Pulmonary artery endothelial cell (primary cell): ENCODE measurements at places on chromosomes 7 and 10. TPM values are rescaled to one million over a fixed set of nuclear protein-coding genes. Genes with fewer than 3 reads are reported as not detected.

GRCh38 chr10:120514035-120514620, 57.1 kb downstream of the PLPP4 start:
- peak; percentile 13 for DNase-seq

- DNase-seq, result no peak
Observed at GRCh38 chr7:29445736-29446135, 117.9 kb upstream of the PRR15 start.

- no peak for DNase-seq
Observed at GRCh38 chr7:73988197-73988596, 39.8 kb upstream of the ELN start.

DNA sequence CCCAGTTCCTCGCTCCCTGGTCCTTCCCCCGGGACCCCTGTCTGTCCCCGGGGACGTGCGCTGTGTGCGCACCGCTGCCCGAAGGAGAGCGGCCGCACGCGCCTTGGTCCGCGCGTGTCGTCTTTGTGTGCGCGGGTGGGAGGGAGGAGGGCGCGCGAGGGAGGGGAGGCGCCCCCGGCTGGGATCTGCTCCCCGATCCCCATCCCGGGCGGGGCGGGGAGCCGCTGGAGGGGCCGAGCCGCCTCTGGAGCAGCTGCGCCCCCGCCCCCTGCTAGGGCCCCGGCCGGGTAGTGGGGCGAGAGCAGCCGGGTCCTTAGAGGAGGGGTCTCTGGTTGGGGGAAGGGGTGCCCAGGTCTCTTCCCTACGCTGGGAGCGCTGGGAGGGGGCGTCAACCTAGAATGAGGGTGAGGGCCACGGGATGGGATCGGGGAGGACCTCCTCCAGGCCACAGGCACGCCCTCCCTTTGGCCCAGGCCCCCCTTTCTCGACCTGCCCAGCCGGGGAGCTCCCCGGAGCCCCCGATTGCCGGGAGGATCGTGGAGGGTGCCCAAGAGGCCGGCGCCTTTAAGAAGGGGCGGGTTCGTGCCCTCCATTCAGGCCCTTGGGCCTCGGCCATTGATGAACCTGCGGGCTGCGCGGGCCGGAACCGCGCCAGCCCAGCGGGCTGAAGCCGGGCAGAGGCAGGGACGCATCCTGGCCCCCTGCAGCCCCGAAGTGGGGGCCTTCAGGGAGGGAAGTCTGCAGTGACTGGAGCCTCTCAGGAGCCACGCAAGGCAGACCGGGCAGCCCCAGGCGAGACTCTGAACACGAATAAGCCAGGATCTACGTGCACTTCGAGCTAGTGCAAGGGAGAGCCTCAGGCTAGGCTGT, 678 bp downstream of the SH2B2 start:
- no peak for DNase-seq

DNA sequence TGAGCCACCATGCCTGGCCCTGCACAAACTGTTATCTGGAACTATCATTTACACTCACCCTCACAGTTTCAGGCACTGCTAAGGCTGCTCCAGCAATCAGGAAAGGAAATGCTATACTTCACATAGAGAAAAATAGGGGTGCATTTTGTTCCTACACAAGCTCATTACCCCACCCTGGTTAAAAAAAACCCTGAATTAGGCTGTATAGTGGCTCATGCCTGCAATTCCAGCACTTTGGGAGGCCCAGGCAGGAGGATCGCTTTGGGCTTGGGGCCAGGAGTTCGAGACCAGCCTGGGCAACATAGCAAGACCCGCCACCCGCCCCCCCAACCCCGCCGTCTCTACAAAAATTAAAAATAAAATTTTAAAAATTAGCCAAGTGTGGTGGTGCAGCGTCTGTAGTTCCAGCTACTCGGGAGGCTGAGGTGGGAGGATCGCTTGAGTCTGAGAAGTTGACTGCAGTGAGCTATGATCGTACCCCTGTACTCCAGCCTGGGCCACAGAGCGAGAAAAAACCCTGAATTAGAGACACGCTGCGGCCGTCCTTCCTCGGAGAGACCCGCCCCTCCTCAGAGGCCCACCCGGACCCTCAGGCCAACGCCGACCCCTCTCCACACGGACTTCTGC, 539 bp downstream of the PTCD1 start:
- no peak for DNase-seq

- DNase-seq, result no peak
Observed at GRCh38 chr7:121872831-121873288, at the start of gene PTPRZ1. Gene PTPRZ1, plus strand, starts transcription at chr7:121873161. Its CDS starts 339 bp downstream, at chr7:121873500.

- DNase-seq, result no peak
Observed at GRCh38 chr7:113922049-113922448, 3.2 kb upstream of the PPP1R3A start.

DNA sequence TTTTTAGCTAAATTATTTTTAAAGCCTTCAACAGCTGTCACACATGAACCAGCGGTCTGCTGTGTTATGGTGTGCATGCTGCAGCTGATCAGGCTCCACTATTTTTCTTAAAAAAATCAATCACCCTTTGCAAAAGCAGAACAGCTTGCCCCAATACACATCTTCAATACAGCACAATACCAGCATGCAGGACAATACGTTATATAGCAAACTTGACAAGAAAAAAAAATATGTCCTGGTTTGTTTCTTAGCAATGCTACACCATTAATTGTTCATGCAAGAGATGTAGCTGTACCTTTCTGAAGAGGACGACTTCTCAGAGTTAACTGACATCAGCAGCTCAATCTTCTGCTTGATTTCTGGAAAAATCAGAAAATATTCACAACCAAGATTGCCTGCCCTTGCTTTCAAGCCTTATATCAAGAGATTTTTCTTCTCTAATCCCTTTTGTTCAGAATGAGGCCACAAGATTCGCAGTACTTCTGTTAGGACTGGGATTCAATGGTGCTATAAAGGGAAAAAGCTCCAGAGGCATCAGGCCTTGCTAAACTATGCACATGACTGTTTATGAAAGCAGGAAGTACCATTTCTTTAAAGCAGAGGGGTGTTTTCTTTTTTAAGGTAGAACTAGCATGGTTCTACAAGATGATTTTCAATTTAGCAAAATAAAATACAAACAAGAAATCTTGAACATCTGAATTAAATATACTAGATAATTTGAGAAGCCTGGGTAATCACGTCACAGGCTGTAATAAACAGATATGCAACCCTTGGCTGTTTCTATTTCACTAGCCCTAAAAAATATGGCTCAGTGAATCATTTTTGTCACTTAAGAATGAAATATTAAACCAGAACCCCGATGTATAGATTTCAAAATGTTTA, 120.0 kb downstream of the SRPK2 start:
- DNase-seq, result no peak

GRCh38 chr7:111401516-111401915, 160.8 kb downstream of the IMMP2L start:
- no peak for DNase-seq

DNA sequence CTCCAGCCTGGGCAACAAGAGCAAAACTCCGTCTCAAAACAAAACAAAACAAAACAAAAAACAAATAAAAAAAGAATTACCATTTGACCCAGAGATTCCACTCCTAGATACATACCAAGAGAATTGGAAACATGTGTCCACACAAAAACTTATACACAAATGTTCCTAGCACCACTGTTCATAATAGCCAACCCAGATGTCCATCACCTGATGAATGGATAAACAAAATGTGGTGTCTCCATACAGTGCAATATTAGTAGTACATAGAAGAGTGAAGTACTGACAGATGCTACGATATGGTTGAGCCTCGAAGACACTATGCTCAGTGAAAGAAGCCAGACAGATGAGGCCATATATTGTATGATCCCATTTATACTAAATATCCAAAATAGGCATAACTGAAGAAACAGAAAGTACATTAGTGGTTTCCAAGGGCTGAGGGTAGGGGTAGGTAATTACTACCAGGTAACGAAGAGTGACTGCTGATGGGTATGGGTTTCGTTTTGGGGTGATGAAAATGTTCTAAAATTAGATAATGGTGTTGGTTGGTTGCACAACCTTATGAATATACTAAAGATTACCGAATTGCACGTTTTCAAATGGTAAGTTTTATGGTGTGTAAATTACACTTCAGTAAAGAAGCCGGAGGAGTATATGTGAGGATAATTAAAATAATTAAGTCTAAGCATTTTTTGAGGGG, 20.0 kb downstream of the MYO1G start:
- no peak for DNase-seq

GRCh38 chr7:142774826-142775225, 4.1 kb downstream of the PRSS2 start:
- DNase-seq, result no peak

DNA sequence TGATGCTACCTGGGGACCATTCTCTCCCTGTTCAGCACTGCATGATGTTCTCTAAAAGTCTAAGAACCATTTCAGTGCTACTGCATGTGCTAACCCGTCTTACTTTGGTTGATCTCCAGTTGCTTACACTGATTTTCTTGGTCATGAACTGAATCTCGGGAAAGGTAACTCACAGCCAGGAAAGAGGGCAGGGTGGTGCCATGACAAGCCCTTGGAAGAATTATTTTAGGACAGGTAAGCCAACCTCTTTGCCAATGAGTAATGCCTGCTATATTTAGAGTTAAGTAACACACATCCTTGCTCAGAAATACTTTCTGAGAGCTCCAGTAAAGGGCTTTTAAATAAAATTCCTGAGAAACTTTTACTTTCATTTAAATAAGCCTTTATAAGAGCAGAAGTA, 126.7 kb downstream of the ARL4A start:
- no peak for DNase-seq

DNA sequence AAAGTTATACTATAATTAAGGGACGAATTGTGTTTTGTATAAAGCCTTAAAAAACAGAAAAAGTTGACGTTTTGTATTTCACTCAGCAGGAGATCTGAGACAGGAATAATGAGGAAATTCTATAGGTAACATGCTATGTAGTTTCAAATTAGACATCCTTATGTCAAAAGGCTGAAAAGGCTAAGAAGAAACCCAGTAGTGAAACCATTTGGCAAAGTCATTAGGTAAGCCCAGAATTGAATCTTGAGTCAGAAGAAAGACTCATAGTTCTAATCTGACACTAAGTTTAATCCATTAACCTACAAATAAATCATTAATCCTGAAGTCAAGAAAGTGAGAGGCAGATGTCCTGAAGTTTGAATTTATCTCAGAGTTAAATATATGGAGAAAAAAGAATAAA, 79.3 kb downstream of the RNF133 start:
- no peak for DNase-seq

- no peak for DNase-seq
Observed at GRCh38 chr10:34178756-34179155, 636.3 kb downstream of the PARD3 start.

DNA sequence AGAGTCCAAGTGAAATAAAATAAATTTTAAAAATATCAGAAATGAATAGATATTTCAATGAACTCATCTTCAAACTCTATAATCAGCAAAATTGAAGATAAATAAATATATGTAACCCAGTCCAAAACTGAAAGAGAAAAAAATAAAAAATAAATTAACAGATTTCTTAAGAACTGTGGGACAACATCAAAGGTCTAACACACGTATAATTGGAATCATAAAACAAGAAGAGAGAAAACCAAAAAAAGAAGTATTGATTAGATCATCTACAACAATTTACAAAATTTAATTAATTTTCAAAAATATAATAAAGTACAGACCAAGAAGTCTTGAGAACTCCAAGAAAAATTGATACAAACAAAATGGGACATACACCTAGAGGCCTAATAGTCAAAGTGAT, 625.8 kb upstream of the SORCS1 start:
- no peak for DNase-seq

GRCh38 chr10:28120043-28120749, 121.3 kb upstream of the ODAD2 start:
- no peak for DNase-seq

DNA sequence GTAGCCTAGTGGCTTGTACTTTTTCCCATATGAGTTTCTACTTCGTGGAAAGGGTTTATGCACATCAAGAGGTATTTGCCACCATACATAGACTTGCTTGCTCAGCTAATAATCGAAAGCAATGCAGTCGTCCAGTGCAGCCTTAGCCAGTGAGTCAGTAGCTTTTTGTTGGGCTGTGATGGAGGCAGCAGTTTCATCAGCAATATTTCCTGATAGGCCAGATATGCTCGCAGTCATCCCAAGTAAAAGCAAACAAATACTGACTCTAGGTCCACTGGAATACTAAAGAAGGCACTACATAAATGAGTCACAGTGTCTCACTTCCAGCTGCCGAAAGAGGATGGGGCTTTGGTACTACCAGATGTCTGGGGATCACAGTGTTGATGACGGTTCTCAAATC, 2.1 kb upstream of the BNIP3 start:
- no peak for DNase-seq

DNA sequence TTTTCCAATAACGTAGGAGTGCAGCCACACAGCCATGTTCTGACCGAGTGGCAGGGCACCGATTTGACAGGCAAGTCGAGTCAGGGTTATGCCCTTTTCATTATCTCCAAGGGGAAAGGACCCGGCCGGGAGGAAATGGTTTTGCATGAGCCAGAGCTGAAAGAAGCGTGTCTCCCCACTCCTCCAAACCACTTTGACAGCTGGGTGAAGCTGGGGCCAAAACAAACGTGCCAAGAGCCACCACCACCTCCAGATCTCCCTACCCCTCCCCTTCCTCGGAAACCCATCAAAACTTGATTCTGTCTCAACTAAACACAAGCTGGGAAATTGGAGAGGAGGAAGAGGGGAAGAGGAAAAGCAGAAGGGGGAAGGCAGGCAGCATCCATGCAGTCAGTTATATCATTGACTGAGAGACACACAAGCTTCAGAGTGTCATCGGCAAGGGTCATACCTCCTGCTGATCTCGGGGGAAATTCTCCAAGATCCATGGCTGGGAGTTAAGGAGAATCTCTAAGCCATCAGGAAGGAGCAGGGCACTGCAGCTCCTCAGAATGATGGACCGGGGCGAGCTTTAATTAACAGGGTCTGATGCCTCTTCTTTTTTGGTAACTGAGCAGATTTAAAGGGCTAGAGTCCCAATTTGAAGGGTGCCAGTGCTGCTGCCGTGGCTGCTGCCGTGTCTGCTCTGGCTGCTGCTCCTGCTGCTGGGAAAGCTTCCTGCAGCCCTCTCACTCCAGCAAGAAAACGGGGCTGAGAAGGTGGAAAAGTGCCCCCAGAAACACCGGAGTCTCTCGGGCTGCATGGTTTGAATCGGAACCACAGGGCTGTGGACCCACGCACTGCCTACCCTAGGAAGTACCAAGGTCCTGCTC, 34.7 kb upstream of the CALN1 start:
- DNase-seq, result no peak

The PRSS37 gene
- total RNA-seq, result not detected in 2 replicates

The GPR146 gene
- 17.4 and 29.8 TPM in 2 replicates for total RNA-seq

The KAZALD1 gene
- total RNA-seq, result 1.1 TPM in 2 replicates

The FAM237B gene
- not detected in 2 replicates for total RNA-seq

The TMEM196 gene
- not detected in 2 replicates for total RNA-seq

The ZNF92 gene
- total RNA-seq, result 6.1 and 8.1 TPM in 2 replicates

The IFIT1 gene
- total RNA-seq, result 3.6 and 3.8 TPM in 2 replicates

The PDK4 gene
- 5.9 and 13.2 TPM in 2 replicates for total RNA-seq

The NAT16 gene
- not detected in 2 replicates for total RNA-seq

The HTR5A gene
- not detected in 2 replicates for total RNA-seq

The NPTX2 gene
- total RNA-seq, result 0.26 and 0.74 TPM in 2 replicates

The PRLHR gene
- not detected in 2 replicates for total RNA-seq

The PON1 gene
- not detected in 2 replicates for total RNA-seq

The COL26A1 gene
- not detected in 2 replicates for total RNA-seq

The ITIH5 gene
- total RNA-seq, result not detected in 2 replicates

The CFAP43 gene
- total RNA-seq, result 0.07 TPM in 2 replicates

The CHRM2 gene
- not detected in 2 replicates for total RNA-seq

The DLX5 gene
- total RNA-seq, result not detected in 2 replicates

The PLXNA4 gene
- 12.5 and 15.5 TPM in 2 replicates for total RNA-seq

The MYL10 gene
- not detected in 2 replicates for total RNA-seq

The ZNF735 gene
- not detected in 2 replicates for total RNA-seq

The SFRP4 gene
- 0.04 TPM in 1 of 2 replicates, not detected in the other for total RNA-seq
